ENCODE measurements at places on chromosomes 2 and 18. TPM values are rescaled to one million over a fixed set of nuclear protein-coding genes. Genes with fewer than 3 reads are reported as not detected.
A peak's percentile ranks its signal among the peaks of the same experiment; 100 is the strongest.

The KCNIP3 gene
- total RNA-seq = 0.71 TPM

The SCN2A gene
- total RNA-seq = not detected

The TUBB8B gene
- not detected for total RNA-seq

GRCh38 chr2:159609811-159610549 is 6.4 kb downstream of the BAZ2B start:
- DNase-seq = no peak
- peaks cover 61% of the 10 kb centered on the region for H3K4me1 ChIP-seq
- peak overlapping the region; percentile 18 for H3K4me3 ChIP-seq
- H3K36me3 ChIP-seq = no peaks in the 10 kb centered on the region
- no peaks in the 10 kb centered on the region for H3K27me3 ChIP-seq
- peak overlapping the region; percentile 95 for H3K27ac ChIP-seq

DNA sequence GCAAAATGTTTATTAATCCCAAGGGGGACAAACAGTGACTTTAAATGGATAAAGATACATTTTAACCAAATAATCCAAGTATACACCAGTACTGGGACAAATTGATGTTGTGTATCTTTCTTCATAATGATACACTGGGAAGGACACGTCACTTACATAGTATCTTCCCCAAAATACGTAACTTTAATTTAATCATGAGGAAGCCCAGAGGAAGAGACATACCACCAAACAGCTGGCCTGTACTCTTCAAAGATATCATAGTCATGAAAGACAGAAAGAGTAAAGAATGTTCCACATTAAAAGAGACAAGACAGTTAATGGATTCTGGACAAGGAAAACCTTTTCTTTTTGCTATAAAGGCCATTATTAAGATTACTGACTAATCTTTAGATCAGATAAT is 37.1 kb downstream of the AGFG1 start:
- no peak overlapping the region for H3K4me3 ChIP-seq
- peaks cover 91% of the 10 kb centered on the region for H3K4me1 ChIP-seq
- H3K27ac ChIP-seq = no peak overlapping the region
- H3K36me3 ChIP-seq = no peaks in the 10 kb centered on the region
- no peak for DNase-seq
- H3K27me3 ChIP-seq = no peaks in the 10 kb centered on the region

DNA sequence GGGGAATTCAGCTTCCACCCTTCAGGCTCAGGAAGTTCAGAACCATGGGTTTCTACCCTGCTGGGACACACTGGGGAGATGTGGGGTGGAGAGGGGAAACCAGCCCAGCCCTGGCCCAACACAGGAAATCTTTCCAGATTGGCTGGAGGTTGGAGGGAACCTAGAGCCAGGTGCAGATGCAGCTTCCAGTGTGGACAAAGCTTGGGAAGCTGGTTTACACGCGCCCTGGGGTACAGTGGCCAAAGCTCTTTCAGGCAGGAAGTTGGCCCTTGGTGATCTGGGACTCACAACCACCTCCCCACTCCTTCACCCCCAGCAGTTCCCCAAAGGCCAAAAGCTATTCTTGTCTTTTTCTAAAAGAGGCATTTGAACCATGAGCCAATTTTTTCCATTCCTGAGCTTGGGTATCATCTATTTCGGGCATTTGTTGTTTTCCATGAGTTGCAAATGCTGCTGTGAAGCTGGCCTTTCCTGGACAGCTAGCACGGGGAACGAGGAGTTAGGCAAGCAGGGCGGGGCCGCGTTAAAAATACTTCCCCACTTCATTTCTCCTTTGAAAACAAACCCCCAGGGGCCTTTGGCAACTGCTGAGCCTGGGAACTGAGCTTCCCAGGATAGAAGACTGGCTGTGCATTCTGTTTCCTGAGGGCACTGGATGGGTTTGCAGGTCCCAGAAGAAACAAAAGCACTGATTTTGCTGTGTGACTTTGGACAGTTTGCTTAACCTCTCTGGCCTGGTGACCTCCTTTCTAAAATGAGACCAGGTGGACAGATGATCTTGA is 3.1 kb upstream of the ARID5A start:
- no peaks in the 10 kb centered on the region for H3K27me3 ChIP-seq
- H3K36me3 ChIP-seq = no peaks in the 10 kb centered on the region
- peaks cover 64% of the 10 kb centered on the region for H3K4me1 ChIP-seq

- no peaks in the 10 kb centered on the region for H3K4me1 ChIP-seq
- peak; percentile 8 for DNase-seq
- H3K36me3 ChIP-seq = no peaks in the 10 kb centered on the region
- no peak within 1 kb of the TSS for H3K27ac ChIP-seq
These were observed at the start of gene STAT4 for GRCh38 chr2:191150600-191151330. TSS of gene STAT4 (minus strand) at chr2:191150994. CDS start at chr2:191148203, 2,791 bp downstream.

GRCh38 chr18:57466745-57467409 is 31.7 kb downstream of the ONECUT2 start:
- no peak overlapping the region for H3K27ac ChIP-seq
- no peaks in the 10 kb centered on the region for H3K4me1 ChIP-seq
- H3K36me3 ChIP-seq = no peaks in the 10 kb centered on the region
- no peaks in the 10 kb centered on the region for H3K27me3 ChIP-seq
- DNase-seq = no peak
